ENCODE measurements at places on chromosomes 4 and X.

DNA sequence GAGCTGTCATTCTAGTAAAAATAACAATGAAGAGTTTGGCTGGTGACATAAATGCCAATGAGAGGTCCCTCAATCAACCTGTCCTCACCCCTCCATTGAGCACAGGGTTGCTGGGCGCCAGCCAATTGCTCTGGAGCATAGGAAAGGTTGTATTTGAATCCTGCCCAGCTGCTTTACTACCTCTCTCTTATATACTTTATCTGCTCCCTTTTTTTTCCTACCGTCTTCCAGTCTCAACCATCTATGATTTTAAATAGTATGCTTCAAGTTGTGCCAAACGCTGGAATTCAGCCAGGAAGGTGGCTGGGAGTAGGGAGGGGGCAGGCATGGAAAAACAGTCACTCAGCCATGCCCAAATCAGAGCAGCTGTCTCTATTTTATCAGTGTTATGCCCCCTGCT is 153.8 kb downstream of the NR3C2 start:
- peak; percentile 69 for DNase-seq

- DNase-seq = no peak
Measured at GRCh38 chrX:1430451-1430850, 22.3 kb downstream of the ASMTL start.

DNA sequence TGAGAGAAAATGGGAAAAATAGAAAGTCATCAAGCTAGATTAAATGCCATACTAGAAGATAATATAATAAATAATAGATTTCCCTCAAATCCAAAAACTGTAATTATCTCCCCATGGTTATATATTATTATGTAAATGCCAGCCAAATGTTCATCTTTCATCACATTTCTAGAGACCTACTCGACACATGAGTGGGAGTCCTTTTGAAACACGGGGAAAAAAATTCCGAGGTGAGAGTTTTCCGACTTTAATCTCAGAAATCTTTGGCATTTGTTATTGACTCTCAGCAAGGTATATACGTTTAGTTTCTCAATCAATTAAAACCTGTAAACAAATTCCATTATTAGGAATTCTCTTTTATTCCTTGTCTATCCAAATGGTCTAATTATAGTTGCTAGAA is 465.4 kb upstream of the SMIM31 start:
- no peak for DNase-seq

- DNase-seq = no peak
Measured at GRCh38 chrX:96841325-96841724, 42.4 kb upstream of the RPA4 start.

DNA sequence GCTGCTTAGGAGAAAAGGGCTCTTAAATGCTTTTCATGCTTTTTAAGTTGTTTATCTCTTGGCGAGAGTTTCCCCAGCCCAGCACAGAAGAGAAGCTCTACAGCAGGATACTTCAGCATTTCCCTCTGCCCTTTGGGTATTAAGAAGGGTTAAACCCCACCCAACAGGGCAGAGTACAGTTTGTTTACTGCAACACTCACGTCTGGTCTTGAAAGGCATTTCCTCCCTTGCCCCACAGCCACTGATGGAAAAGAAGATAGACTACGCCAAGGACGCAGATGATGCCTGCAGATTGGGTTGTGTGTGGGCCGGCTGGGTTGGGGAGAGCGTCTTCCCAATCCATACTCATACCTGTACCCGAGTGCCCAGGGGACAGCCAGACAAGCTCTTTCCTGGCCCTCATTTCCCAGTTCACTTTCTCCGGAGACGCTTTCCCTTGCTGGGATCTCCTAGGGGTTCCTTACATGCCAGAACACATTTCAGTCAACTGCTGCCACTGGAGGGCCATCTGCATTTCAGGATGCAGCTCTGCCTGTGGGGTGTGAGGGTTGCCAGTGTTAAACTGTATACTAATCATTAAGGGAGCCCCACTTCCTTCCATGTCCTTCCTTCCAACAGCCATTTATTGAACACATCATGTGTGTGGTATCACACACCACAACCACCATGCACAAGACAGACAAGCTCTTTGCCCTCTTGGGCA is 96.5 kb upstream of the DHX15 start:
- DNase-seq = no peak

- no peak for DNase-seq
Measured at GRCh38 chrX:38820751-38821150, 19.5 kb downstream of the MID1IP1 start.

GRCh38 chr4:161650812-161651211 is 513.0 kb downstream of the FSTL5 start:
- no peak for DNase-seq

- no peak for DNase-seq
Measured at GRCh38 chrX:49725923-49726904, 30.4 kb upstream of the PAGE1 start.

GRCh38 chr4:132026816-132027215 is 1122.3 kb upstream of the PCDH10 start:
- no peak for DNase-seq

DNA sequence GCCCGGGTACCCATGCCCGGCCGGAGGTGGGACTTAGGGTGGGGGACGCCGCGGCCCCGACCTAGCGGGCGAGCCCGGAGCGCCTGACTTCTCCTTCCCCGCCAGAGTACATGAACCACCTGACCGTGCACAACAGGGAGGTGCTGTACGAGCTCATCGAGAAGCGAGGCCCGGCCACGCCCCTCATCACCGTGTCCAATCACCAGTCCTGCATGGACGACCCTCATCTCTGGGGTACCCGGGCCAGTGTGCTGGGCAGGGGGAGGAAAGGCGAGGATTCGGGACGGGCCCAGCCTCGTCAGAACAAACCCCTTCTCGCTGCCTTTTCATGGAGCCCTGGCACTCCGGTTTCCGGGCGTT is 622 bp downstream of the TAFAZZIN start:
- DNase-seq = peak; percentile 52

DNA sequence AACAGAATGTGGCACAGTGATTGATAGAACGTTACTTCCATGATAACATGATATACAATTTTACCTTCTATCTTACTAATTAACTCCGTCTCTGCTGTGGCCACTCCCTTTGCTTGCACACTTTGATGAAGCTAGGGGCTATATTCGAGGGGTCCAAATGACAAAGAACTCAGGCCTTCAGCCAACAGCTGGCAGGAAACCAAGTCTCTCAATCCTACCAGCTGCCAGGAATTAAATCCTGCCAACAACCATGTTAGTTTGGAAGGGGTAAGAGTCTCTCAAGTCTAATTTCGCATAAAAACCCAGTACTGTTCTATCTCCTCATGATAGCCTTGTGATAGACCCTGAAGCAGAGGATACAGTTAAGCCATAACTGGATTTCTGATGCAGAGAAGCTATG is 1122.9 kb upstream of the PCDH10 start:
- peak; percentile 81 for DNase-seq

GRCh38 chrX:37926700-37927099 is 79.3 kb upstream of the DYNLT3 start:
- DNase-seq = peak; percentile 30

- DNase-seq = peak; percentile 14
Measured at GRCh38 chr4:67871867-67872266, 11.9 kb downstream of the TMPRSS11D start.

- no peak for DNase-seq
Measured at GRCh38 chr4:88697588-88698329, at the start of gene NAP1L5. NAP1L5 (minus strand) TSS chr4:88697829; CDS start chr4:88697754, 75 bp downstream.

GRCh38 chr4:81131563-81131962 is 83.5 kb downstream of the PRKG2 start:
- no peak for DNase-seq

- DNase-seq = no peak
Measured at GRCh38 chr4:189988877-189989431, 38.1 kb downstream of the FRG2 start.

DNA sequence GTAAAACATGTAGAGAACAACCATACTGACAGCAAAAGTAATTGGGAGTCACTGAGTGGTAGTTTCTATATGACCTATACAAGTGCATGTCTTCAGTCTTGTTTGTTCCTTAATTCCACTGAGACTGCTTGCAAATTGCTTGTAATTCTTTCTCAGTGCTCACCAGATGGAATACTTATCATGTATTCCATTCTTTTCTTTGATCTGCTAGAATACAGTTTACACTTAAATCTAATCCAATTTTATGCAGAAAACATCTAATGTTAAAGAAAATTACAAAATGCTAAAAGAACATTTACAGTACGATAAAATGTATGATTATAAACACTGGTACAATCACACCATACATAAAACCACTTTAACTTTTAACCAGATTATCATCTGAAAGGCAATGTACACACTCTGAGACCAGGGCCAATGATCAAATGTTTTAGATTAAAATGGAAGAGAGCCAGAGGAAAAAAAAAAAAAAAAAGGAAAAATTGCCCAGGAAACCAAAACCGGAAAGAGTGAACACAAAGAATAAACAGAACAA is 741.4 kb downstream of the FAT4 start:
- no peak for DNase-seq

- DNase-seq = no peak
Measured at GRCh38 chr4:24488399-24489164, 95.8 kb downstream of the DHX15 start.

GRCh38 chrX:124931958-124932357 is 387.7 kb upstream of the TEX13C start:
- DNase-seq = no peak

- DNase-seq = no peak
Measured at GRCh38 chr4:123284168-123284567, 112.4 kb upstream of the SPRY1 start.

DNA sequence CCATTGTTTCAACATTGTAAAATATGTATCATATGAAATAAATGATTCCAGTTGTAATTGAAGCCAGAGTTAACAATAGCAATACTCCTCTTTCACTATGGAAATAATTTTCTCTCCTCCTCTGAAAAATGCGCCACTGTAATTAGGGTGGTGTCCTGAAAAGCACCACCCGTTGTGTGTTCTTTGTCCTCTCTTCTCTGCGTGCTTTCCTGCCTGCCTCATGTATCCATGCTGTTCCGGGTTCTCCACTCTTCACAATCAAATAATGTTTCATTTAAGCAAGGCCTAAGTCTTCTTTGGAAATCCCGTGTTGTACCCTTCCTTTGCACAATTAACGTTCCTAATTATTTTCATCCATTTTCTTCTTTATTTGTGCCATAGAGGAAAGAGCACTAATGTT is 293.3 kb downstream of the ADGRL3 start:
- DNase-seq = no peak

- DNase-seq = no peak
Measured at GRCh38 chr4:88477229-88477860, 20.4 kb downstream of the HERC5 start.

GRCh38 chr4:116469582-116469981 is 615.8 kb downstream of the TRAM1L1 start:
- no peak for DNase-seq

- DNase-seq = no peak
Measured at GRCh38 chr4:168667376-168667775, 170.5 kb downstream of the PALLD start.

- no peak for DNase-seq
Measured at GRCh38 chr4:147222906-147223305, 258.0 kb upstream of the EDNRA start.

DNA sequence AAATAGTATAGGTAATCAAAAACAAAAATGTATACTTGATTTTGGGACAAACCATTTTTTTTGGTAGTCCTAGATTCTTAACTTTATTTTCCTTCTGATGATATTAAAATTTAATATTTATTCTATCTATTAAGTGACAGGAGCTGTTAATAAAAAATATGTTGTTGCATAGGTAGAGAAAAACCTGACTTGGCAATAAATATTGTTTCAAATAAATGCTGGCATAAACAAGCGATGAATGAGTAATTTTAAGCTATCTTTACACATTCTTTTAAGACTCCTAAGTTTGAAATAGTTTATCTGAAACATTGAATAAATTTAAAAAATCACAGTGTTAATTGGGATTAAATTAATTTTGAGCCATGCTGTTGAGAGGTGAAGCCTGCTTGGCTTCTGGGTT is 114.6 kb downstream of the GC start:
- no peak for DNase-seq

DNA sequence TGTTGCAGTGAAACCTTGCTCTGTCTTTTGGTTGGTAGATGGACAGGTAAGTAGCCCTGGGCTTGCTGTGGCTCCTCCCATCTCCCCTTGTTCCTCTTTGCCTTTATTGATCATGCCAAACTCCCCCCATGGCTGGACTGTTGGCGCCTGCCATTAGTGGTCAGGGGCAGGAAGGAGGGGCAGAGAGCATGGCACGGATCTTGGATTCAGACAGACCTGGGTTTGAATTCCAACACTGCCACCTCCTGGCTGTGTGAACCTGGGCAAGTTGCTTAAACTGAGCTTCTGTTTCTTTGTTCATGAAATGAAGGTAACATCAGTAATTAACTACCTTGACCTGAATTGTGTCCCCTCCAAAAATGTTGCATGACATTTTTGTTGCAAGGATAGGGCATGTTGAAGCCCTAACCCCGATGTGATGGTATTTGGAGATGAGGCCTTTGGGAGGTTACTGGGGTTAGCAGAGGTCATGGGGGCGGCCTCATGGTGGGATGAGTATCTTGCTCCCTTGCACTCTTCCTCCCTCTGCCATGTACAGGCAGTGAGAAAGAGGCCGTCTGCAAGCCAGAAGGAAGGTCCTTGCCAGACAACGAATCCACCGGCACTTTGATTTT is 6.0 kb downstream of the SLC2A9 start:
- DNase-seq = no peak

DNA sequence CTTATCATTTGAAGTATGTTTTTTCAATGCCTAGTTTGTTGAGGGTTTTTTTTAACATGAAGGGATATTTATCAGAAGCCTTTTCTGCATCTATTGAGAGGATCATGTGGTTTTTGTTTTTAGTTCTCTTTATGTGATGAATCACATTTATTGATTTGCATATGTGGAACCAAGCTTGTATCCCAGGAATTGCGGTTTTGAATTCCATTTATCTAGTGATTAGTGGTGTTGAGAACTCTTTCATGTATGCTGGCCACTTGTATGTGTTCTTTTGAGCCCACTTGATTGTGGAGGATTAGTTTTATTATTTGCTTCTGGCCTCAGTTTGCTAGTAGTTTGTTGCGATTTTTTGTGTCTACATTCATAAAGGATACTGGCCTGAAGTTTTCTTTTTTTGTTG is 85.0 kb upstream of the CNKSR2 start:
- DNase-seq = no peak

DNA sequence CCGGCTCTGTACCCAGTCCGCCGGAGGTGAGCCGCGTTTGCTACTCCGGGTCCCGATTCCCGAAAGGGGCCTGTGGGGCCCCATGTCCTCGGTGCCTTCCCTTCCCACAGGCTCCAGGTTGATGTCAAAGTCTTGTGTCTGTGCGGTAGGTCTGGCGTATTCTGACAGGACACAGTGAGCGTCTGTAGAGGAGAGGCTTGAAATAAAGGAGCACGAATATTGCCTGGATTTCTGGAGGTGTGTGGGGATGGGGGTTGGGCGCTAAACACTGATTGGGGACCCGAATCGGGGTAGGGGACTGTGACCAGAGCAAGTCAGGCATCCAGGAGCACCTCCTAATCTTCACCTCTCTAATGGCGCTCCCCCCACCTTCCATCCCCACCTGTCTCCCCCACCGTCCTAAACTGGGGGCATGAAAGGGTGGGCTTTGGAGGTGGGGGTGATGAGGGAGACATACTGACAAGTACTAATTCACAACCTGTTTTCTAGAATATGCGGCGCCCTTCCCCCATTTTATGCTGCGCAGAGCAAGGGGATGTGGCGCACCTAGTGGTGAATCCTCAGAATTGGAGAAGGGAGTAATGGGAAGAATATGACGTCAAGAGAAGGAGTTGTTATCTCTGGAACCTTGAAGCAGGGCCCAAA is 855 bp downstream of the GPRASP2 start:
- DNase-seq = peak; percentile 7

All from NCI-H446 treated with DMSO at 0.1 percent for 48 hours (cell line).